Bronchial epithelial cell (primary cell): ENCODE measurements at places on chromosomes 5 and 9.

DNA sequence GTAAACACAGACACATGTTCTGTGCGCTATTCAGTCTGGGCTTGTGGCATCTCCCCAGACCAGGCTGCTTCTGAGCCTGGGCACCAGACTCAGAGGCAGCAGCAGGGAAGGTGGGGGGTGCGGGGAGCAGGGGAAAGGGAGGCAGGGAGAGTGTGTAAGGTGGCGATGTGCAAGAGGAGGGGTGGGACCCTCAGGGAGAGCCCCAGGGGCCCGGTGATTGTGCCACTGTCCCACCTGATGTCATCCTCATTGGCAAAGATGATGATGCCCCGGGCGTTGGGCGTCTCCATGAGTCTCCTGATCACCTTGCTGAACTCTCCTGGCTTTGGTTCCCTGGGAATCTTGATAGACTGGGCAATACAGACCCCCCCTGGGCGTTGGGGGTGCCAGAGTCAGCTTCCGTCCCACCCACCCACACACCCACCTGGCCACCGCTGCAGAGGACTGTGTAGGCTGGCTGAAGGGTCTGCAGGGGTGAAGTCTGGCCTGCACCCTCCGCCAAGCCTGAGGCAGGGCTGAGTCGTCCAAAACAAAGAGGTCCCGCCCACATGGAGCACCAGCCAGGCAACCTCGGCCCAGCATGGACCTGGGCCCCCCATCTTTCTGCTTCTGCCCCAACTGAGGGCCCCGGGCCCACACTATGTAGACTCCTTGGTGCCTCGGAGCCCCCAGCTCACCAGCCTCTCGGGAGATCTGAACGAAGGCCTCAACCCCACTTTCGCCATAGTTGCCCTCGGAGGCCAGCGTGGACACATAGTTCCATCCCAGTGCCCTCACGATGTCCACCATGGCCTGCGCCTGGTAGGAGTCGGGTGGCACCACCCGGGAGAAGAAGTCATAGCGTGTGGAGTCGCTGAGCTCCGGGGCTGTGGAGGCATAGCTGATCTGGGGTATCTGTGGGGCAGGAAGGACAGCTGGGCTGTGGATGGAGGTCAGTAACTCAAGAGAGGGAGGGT lies 3.7 kb downstream of the GRM6 start:
- DNase-seq, result no peak

DNA sequence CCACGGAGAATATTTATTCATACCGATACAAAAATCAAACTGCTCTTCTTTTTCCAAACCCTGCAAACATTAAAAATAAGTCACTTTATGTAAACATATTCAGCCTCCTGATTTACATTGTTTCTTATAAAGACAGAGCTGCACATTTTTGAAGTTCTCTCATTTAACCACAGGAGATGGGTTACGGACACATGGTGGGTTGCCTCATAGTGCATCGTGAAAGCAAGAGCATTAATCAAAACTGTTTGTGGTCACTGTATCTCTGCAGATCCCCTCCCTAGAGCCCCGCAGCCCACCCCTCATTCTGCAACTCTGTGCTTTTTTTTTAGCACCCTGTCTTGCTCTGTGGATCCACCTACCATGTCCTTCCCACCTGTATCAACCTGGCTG lies 43.3 kb upstream of the EQTN start:
- no peak for DNase-seq

- no peak for DNase-seq
Measured at GRCh38 chr9:90204128-90204831, 438.3 kb downstream of the DIRAS2 start.

- no peak for DNase-seq
Measured at GRCh38 chr9:95648225-95648624, 131.5 kb upstream of the PTCH1 start.

DNA sequence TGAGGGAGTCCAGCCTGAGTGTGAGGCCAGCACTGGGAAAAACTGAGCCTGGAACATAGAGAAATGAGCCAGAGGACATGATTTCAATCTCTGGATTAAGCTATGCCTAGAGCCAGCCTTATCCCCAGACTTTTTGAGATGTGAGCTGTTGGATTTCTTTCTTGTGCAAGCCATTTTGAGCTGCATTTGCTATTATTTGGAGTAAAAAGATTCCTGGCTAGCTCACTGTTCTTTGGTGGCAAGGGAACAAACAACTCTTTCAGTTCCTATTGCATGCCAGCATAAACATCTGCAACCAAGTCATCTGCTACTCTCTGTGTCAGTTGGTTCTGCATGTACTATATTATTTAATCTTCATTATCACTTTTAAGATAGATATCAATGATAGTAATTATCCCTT lies 70.1 kb upstream of the MAN2A1 start:
- DNase-seq, result no peak

GRCh38 chr9:99822109-99822805 lies 572 bp downstream of the NR4A3 start:
- DNase-seq, result no peak

- no peak for DNase-seq
Measured at GRCh38 chr5:178209334-178210072, 5.2 kb downstream of the HNRNPAB start.

GRCh38 chr5:164233791-164234190 lies 728.4 kb downstream of the MAT2B start:
- peak; percentile 57 for DNase-seq

DNA sequence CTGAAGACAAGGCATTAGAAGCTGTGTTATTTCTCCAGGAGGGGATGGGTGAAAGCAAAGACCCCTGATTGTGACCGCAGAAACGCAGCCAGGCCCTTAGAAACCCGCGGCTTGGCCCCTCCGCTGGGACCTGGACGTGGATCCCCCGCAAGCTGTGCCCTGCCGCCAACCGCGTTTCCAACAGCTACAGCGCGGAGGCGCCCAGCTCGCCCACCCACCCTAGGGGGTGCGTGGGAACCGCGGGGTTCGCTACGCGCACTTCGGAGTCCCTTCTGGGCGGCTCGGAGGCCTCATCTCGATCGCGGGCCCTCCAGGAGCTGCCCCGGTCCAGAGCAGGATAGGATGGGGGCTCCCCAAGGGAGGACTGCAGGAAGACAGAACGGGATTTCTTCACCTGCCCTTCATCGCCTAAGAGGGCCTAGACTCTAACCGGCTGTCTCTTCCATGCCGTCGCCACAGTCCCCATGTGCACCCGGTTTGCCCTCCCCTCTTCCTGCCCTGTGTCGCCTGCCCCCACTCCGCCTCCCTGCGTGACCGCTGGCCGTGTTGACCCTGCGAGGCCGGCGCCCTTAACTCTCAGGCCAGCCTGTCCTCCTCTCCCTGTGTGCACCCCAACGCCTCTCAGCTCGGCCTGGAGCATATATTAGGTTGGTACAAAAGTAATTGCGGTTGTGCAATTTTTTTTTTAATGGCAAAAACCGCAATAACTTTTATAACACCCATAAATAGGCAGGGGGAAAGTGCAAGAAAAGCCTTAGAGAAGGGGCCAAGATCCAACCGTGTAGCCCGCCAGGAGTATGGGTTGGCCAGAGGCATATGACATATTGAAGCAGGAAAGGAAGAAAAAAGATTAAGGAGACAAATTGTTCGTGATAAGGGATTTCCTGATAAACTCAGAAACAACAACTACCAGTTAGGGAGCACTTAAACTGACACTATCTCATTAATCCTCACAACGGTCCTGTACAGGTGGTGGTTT lies 68.1 kb upstream of the FREM1 start:
- no peak for DNase-seq

DNA sequence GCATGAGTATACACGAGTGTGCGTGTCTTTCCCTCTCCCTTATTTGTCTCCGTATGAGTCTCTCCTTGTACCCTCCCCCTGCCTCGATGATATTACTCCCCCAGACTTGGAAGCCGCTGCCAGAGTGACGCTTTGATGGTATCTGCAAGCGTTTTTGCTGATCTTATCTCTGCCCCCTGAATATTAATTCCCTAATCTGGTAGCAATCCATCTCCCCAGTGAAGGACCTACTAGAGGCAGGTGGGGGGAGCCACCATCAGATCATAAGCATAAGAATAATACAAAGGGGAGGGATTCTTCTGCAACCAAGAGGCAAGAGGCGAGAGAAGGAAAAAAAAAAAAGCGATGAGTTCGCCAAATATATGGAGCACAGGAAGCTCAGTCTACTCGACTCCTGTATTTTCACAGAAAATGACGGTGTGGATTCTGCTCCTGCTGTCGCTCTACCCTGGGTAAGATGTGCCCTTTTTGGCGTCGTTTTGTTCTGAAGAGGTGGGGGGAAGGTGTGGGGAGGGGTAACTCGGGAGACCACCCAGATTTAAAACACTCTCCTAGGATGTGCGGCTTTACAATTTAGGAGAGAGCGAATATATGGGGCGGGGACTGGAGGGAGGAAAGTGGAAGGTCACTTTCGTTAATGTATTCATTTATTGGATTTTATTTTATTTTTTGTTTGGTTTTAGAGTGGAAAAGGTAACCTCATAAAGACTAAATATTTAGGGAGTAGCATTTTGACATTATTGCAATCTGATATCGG lies at the start of gene GABRG2:
Gene GABRG2 (plus strand): TSS at position 119 of the 757 bp plus-strand sequence. CDS start 227 bp downstream, at position 346.
- DNase-seq, result no peak

DNA sequence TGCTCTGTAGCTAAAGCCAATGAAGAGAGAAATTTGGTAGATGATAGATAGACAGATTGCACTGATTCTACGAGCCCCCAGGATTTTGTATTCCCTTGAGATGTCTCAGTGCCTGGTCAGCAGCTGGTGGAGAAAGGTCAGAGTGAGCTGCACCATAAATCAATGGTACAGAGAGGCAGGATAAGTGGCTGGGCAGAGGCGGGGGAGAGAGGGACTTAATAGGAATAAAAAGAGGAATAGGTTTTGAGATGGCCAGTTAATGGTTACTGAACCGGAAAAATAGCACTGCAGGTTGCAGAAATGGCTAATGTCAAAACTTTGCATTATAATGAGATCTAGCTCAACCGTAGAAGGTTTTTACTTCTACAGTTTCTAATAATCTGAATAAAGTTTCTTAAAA lies 47.9 kb upstream of the SLC12A2 start:
- DNase-seq, result no peak

DNA sequence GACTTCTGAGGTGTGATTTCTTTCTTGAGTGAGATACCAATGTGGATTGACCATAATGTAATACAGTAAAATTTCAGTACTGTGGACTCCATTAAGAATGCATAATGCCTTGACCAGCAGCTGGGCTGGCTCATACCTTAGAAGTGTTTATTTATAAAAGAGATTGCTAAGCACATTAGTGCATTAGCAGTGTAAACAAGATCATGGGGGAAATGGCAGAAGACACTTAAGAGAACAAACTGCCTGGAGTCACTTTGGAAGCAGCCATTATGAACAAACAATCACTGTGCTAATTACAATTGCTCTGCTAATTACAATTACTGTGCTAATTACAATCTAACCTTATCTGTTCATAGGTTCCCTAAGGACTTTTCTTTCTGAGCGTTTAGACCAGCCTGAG lies 104.2 kb downstream of the TRIM32 start:
- no peak for DNase-seq

DNA sequence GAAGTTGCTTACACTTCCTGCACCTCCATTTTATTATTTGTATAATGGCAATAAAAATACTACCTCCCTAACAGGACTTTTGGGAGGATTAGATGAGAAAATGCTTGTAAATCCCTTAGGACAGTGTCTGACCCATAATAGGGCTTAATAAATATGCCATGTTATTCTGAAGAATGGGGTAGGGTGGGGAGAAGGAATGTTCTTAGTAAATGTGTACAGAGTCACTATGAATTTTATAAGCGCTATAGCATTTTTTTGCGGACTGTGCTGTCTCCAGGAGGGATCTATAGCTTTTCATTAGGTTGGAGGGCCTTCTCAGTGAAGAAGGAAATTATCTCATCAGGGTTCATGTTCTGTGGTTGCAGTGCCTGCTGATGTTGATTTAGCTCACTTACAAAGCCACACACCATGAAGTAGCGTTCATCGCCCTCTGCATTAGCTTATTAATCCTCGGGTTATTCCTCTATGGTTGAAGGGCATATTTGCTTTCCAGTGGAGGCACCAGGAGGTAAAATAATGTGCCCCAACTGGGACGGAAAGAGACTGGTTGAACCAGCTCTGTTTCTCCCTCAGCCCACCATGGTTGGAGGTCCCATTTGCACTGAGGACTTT lies 497.1 kb downstream of the ARHGEF28 start:
- DNase-seq, result no peak

- peak; percentile 65 for DNase-seq
Measured at GRCh38 chr9:135886147-135886981, 21.0 kb downstream of the CAMSAP1 start.

- DNase-seq, result no peak
Measured at GRCh38 chr5:83337453-83338035, 134.0 kb upstream of the VCAN start.

- DNase-seq, result no peak
Measured at GRCh38 chr5:40346901-40347300, 332.8 kb upstream of the PTGER4 start.

- DNase-seq, result no peak
Measured at GRCh38 chr5:133612249-133612860, at the start of gene FSTL4. Gene FSTL4, minus strand, starts transcription at chr5:133612541.

GRCh38 chr5:161051920-161052500 lies 200.0 kb upstream of the ATP10B start:
- DNase-seq, result peak; percentile 86

- no peak for DNase-seq
Measured at GRCh38 chr9:70105147-70105546, 61.5 kb downstream of the MAMDC2 start.

DNA sequence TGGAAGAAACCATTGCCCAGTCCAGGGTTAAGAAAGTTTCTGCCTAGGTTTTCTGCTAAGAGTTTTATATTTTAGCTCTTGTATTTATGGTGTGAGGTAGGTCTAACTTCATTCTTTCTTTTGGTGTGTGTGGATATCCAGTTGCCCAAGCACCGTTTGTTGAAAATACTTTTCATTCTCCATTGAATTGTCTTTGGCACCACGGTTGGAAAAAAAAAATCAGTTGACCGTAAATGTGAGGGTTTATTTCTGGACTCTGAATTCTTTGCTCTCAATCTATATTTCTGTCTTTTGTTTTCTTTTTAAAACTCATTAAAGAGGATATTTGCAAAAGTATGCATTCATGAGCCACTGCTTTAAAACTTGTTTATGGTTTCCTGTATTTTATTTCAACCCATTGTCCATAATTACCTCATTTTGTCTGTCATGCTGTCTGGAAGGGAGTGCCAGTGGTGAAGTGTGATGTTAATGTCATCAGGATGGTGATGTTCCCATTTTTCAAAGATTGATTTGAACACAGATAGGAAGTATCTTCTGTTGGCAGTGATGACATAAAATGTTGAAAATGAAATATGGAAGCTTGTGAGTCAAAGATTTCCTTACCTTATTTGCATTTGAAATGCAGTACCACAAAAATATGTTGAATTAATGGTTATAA lies 33.9 kb downstream of the HABP4 start:
- DNase-seq, result no peak

- DNase-seq, result no peak
Measured at GRCh38 chr5:14724633-14725032, 60.1 kb downstream of the OTULIN start.

DNA sequence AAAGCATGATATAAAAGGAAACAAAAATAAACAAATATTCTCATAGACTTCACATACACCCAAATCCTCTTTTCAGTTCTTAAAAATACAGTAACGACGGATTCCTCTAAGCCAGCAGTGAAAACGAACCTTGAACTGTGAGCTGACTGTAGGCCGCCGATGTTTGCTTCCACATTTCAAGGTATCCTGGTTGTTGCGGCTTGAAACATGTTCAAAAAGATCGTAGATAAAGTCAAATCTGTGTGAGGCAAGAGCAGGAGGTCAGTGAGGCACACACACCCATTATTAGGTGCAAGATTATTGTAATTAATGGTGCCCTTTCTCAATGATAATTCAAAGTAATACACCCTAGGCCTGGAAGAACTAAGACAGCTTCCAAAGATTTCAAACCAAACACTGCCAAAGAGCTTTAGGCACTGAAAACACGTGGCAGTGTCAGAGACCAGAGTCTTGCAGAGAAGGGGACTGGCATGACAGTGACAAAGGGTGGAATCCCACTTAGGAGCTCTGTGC lies 141.2 kb upstream of the RETREG1 start:
- no peak for DNase-seq
